ENCODE measurements at places on chromosomes 4 and X.

DNA sequence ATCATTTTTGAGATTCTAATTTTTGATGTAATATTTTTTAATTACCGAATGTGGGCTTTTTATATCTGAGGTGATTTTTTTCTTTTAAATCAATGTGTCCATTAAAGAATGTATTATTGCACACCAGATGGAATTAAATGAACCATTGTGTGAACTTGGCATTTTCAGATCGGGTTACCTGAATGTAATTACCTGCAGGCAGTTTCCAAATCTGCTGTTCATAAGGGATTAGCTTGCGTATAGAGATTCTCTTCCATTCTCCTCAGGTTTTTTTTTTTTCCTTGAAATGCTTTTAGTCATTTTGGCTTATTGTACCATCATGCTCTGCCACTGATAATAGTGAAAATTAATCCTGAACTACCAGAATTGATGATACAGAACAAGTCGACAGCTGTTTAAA lies 511.5 kb upstream of the ATOH1 start:
- no peak for DNase-seq

GRCh38 chr4:89026542-89026941 lies 30.4 kb downstream of the FAM13A start:
- no peak for DNase-seq

- DNase-seq: no peak
These were observed 135.6 kb upstream of the TLL1 start for GRCh38 chr4:165737309-165737972.

DNA sequence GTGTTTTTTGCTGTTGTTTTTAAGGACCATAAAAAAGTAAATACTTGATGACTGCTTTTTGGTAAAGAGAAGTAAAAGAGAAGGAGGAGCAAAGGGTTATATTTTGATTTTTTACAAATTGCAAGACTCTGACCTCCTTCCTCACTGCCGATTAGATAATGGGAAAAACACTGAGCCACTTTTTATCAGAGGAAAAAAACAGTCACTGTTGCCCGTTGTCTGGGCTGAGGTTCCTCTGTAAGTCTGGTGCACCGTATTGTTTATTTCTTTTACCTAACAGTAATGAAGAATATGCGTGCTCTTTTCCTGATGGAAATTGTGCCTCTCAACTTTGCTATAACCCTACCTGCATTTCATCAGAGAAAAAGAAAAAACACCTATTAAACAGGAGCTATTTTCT lies 178.7 kb upstream of the EMCN start:
- no peak for DNase-seq

DNA sequence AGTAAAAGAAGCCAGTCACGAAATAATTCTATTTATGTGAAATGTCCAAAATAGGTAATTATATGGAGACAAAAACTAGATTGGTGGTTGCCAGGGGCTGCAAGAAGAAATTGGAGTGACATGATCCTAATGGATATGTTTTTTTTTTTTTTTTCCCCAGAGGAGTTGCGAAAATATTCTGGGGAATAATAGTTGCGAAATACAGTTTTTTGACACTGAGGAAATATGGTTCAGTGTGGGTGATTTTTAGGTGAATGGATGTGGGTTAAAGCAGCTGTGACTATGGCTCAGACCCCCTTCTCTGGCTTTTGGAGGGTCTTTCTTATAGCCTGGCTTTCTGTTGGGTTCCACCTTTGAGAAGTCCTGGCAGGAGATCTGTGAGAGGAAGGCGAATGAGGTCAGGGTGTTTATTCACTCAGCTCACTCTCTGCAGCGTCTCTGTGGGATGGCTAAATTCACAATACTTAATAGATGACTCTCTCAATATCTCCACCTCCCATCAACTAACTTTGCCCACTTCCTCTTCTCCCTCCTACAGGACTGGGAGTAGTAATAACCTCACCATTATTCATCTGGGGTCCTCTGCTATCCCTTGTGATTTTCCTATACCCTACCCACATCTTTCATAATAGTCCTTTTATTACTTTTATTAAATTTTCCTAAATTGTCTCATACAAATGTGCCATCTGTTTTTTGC lies 15.3 kb upstream of the RAB9B start:
- DNase-seq: no peak

- no peak for DNase-seq
These were observed 18.7 kb upstream of the GPR34 start for GRCh38 chrX:41670112-41670511.

GRCh38 chrX:1453395-1453783 lies 680 bp upstream of the ASMTL start:
- DNase-seq: no peak

DNA sequence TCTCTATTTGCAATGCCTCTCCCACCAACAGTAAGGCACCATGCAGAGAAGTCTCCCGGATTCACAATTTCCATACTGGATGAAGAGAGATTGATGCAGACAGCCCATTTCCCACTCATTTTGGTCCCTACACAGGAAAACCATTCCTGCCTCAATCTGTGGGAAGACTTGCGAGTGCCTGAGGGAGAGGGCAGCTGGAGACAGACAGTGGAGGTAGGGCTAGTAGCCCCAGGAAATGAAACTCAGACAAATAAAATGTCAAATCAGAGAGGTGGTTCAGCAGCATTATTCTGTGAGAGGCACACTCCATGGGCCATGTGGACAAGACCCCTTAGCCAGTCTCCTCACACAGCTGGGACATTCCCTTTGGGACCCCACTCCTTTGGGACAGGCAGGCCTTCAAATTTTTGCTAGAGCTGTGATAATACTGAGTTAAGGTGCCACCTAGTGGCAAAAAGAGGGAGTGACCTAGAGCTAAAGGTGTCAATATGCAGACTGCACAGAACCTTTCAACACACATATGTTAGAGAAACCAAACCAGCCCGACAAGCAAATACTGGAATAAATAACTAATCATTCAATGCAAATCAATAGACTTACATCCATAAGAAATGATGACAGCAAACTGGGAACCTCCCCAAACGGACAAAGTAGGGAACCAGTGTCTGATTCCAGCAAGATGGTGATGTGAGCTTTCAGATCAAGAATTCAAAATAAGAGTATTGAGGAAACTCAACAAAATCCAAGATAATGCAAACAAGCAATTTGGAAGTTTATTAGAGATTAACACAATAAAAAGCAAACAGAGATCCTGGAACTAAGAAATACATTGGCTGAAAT lies 1865.3 kb upstream of the AGA start:
- no peak for DNase-seq

GRCh38 chr4:171118091-171118490 lies 695.1 kb upstream of the GALNTL6 start:
- no peak for DNase-seq

GRCh38 chr4:16503421-16504100 lies 277.3 kb upstream of the TAPT1 start:
- no peak for DNase-seq

DNA sequence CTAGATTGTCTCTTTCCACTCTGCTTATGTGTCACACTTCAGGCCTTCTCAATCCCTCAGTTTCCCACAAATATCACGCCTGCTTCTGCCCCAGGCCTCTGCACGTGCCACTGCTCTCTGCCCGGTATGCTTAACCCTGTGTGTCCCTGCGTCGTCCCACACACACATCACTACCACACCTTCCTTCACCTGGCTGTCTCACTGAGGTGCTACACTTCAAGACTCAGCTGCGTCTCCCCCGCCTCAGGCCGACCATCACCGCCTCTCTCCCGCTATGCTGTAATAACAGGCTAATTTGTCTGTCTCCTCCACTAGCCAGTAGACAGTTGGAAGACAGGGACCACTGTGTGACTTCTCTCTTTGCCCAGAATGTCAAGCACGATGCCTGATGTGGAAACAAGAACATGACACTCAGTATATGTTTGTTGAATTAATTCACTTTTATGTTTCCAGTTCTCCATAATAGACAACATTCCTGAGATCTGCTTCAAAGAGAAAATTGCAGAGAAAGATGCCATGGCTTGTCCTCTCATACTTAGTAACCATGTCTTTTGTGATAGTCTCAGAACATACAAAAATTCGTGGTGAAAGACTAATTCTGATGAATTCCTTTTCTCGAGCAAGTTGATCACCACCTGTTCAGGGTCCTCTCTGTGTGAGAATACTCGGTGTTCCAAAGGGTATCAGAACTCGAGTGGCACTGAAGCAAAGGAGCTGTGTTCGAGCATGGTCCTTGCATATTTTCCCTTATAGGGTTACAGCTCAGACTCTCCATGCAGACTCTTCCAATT lies 54.2 kb downstream of the AFAP1 start:
- no peak for DNase-seq

- no peak for DNase-seq
These were observed 22.3 kb downstream of the HAND2 start for GRCh38 chr4:173507471-173508385.

GRCh38 chr4:150117094-150117493 lies 38.8 kb downstream of the DCLK2 start:
- DNase-seq: no peak

DNA sequence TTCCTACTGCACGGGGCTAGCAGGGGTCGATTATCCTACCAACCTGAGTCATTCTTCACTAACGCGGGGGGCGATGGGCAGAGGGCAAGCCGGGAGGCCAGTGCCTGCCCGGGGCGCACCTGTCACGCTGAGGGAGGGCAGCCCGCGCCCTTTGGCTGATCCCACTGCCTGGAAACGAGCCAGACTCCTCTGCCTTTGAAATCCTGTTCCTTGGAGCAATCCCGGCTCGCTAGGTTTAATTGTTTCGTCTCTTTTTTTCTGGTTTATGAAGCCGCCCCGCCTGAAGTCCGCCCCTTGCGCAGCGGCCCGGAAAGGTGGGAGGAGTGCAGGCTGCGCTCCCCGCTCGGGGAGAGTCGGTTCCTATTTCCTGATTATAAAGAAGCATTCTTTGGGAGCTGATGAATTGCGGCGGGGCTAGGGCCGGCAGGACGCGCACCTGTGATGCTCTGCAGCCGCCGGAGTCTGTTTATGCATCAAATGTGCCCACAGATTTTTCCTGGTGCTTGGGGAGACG lies 484.2 kb downstream of the BCOR start:
- no peak for DNase-seq

DNA sequence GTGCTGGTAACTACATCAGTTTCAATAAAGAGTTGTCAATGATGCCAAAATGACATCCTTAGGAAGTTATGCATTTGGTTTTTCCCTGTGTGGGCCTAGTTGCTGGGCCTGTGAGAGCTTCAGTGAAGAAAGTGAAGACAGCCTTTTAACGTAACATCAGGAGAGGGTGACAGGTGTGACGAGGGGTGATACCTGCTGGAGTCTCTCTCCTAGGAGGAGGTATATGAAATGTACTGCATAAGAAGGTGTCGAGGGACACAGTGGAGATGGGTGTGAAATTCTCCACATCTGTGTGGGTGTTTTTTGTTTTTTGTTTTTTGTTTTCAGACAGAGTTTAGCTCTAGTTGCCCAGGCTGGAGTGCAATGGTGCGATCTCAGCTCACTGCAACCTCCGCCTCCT lies 49.2 kb downstream of the EVC start:
- DNase-seq: no peak

DNA sequence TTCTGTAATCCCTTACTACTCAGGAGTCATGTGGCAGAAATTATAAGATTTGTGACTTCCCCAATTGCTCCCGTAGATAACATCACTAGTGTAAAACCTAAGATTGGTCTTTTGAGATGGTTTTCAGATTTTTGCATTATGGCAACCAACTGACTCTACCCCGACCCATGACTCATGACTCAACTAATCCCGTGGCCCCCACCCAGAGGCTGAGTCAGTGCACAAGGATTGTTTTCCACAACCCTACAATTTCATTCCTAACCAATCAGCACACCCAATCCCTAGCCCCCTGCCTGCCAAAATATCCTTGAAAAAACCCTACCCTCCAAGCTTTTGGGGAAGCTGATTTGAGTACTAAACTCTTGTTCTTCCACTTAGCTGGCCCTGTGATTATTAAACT lies 109.4 kb upstream of the FAM9C start:
- DNase-seq: peak; percentile 51

GRCh38 chr4:108270466-108271450 lies 102.0 kb upstream of the LEF1 start:
- peak; percentile 8 for DNase-seq

GRCh38 chr4:156754832-156755570 lies 216.6 kb downstream of the PDGFC start:
- DNase-seq: no peak

DNA sequence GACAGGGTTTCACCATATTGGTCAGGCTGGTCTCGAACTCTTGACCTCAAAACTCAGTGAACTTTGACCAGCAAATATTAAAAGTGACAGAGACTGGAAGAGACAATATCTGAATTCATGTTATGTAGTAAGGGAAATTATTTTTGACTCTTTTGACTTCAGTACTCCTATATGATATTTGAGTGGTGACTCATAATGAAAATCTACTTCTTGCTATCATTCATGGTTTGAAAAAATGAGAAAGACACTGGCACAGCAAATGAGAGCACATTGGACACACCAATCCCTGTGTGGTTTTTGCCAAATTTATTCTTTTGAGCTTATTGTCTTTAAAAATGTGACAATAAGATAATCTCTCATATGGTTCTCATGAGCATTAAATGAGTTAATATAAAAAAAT lies 109.4 kb downstream of the GPM6A start:
- no peak for DNase-seq

- DNase-seq: no peak
These were observed 19.9 kb downstream of the FLNA start for GRCh38 chrX:154354516-154354915.

GRCh38 chrX:126551306-126551705 lies 1.3 kb downstream of the DCAF12L1 start:
- no peak for DNase-seq

Data from fibroblast of the conjunctiva (primary cell).